ENCODE measurements at places on chromosomes 7 and 10. TPM values are rescaled to one million over a fixed set of nuclear protein-coding genes. Genes with fewer than 3 reads are reported as not detected.

The TACC2 gene
- 5.0 TPM for total RNA-seq

The KCND2 gene
- total RNA-seq = 9.4 TPM

The GNAT3 gene
- not detected for total RNA-seq

DNA sequence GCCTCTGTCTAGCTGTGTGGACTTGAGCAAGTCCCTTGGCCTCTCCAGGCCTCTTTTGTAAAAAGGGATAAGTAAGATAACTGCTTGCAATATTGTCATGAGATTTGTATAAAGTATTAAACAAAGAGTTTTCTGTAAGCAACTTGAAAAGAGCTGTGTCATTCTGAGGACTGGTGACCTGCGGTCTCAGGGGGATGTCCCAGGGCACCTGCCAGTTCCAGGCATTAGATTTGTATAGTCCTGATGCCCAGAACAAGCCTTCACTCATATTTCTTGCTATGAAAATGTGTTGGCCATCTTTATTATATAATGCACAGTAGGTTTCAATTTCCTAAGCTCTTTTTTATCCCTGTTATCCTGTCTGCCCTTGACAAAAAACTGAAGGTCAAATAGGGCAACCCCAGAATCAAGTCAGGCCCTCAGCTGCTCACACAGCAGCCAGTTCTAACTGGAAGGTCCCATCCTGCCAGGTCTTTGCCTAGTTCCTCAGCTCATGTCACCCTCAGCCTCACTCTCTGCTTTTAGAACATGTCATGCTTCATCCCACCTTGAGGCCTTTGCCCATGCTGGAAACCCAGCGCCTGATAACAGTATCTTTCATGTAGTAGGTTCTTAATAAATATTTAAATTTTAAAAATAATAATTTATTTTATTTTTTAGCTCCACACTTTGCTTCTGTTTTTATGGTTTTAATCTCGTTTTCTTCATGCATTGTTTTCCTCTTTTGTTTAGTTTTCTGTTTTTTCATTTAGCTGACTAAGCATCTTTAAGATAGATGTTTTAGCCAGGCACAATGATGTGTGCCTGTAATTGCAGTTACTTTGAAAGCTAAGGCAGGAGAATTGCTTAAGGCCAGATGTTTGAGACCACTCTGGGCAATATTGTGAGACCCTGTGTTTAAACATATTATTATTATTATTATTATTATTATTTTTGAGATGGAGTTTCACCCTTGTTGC lies 87.5 kb upstream of the ZNF92 start:
- no peak for DNase-seq
- H3K4me1 ChIP-seq = no peaks in the 10 kb centered on the region
- no peak overlapping the region for H3K4me3 ChIP-seq

GRCh38 chr7:132475669-132476116 lies 100.6 kb downstream of the PLXNA4 start:
- DNase-seq = no peak
- no peaks in the 10 kb centered on the region for H3K27me3 ChIP-seq

DNA sequence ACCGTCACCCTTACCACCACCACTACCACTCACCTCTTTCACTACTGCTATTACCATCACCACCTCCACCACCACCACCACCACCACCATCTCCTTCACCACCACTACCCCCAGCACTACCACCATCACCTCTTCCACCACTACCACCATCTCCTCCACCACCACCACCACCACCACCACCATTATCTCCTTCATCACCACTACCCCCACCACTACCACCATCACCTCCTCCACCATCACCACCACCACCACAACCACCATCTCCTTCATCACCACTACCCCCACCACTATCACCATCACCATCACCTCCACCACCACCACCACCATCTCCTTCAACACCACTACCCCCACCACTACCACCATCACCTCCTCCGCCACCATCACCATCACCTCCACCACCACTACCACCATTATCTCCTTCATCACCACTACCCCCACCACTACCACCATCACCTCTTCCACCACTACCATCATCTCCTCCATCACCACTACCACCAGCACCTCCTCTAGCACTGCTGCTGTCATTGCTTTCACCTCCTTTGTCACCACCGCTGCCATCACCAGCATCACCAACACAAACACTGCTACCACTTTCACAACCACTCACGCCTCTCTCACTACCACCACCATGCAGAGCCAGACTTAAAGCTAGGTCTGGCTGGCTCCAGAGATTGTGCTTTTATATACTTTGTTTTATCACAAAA lies 109.3 kb downstream of the ICA1 start:
- no peak overlapping the region for H3K4me3 ChIP-seq
- peak; percentile 13 for DNase-seq
- no peak overlapping the region for H3K27ac ChIP-seq
- no peaks in the 10 kb centered on the region for H3K4me1 ChIP-seq

- H3K27ac ChIP-seq = no peak overlapping the region
- DNase-seq = no peak
- no peaks in the 10 kb centered on the region for H3K27me3 ChIP-seq
- H3K4me3 ChIP-seq = no peak overlapping the region
- H3K36me3 ChIP-seq = no peaks in the 10 kb centered on the region
Measured at GRCh38 chr7:124785994-124786393, 20.4 kb upstream of the GPR37 start.

DNA sequence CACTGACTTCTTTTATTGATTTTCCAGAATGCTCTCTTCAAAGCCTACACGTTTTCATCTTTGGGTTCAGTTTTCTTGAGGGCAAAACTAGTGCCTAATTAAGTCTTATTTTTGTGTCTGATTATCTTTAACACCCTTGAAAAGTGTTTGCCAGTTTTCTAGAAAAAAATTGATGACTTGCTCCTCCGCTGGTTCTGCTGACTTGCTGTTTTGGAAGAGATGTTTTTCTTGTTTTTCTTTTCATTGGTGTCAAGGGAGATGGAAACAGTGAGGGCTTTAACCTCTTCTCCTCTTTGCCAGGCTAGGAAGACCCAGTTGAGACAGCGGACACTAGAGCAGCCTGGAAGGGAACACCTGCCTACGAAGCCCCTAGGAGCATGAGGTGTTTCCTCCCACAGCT lies 123.7 kb upstream of the EEPD1 start:
- H3K27me3 ChIP-seq = peaks cover 7% of the 10 kb centered on the region
- H3K4me1 ChIP-seq = peaks cover 9% of the 10 kb centered on the region
- H3K27ac ChIP-seq = no peak overlapping the region

GRCh38 chr7:94344826-94345225 lies 49.9 kb upstream of the COL1A2 start:
- H3K27ac ChIP-seq = peak overlapping the region; percentile 47
- no peak overlapping the region for H3K4me3 ChIP-seq
- DNase-seq = no peak
- H3K27me3 ChIP-seq = no peaks in the 10 kb centered on the region
- H3K36me3 ChIP-seq = no peaks in the 10 kb centered on the region

DNA sequence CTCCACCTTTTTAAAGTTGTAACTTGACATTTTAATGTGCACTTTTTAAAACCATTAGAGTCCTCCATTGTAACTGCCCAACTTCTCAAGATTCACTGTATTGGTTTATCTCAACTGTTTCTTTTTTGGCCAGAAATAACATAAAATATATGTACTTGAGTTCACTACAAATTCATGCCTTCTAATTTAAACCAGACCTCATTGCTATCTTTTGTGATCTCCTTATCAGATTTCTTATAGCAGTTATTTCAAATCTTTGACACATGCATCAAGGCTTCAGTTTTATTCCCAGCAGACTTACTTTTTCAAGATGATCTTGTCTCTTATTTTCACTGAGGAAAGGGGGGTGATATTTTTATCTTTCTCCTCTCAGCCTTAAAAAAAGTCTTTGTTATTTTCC lies 154.3 kb downstream of the PHF14 start:
- H3K27ac ChIP-seq = no peak overlapping the region
- H3K36me3 ChIP-seq = no peaks in the 10 kb centered on the region

DNA sequence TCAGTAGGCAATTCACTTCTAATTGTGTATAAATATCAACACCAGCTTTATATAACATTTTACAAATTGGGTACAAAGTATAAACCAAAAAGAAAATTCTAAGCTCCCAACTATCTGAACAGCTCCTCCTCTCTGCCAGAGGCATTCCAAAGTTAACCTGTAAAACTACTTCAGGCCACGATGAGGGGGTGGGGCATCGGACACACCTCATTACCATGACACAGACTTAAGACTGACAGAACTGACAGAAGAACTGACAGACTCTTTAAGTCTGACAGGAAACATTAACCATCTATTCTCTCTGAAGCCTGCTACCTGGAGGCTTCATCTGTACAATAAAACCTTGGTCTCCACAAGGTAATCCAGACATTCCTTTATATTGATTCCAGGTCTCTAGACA lies 12.3 kb downstream of the ESYT2 start:
- no peaks in the 10 kb centered on the region for H3K27me3 ChIP-seq
- no peak for DNase-seq
- H3K4me3 ChIP-seq = no peak overlapping the region
- peaks cover 77% of the 10 kb centered on the region for H3K4me1 ChIP-seq
- peak overlapping the region; percentile 97 for H3K27ac ChIP-seq

DNA sequence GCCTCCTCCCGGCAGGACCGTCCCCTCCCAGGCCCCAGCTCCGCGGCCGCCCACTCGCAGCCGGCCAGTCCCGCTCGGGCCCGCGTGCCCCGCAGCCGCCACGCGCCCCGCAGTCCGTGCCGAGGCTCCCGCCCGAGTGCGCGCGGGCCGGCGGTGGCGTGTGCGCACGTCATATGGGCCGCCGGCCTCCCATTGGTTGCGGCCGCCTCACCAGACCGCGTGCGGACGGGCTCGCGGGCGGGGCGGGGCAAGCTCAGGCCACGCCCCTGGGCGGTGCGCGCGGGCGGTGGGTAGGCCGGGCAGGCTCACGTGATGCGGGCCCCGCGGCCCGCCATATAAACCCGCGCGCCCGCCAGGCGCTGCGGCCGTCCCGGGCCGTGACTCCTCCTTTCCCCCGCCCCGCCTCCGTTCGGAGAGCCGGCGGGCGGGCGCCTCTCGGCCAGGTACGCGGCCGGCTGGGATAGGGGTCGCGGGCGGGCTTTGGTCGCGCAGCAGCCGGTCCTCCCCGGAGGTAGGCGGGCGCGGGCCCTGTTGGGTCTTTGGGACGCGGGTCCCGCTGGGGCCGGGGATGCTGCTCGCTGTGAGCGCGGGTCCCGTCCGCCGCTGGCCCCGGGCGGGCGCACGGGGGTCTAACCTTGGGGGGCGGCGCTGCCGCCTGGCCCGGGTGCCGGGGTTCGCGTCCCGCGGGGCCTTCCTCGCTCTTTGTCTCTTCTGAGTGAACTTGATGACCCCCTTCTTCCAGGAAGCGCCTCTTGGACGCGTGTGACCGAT lies at the start of gene INSIG1:
Gene INSIG1 (plus strand): TSS at position 362 of the 771 bp plus-strand sequence. CDS start 408 bp downstream, at position 770.
- H3K4me3 ChIP-seq = peak within 1 kb of the TSS; percentile 84
- peak within 1 kb of the TSS; percentile 93 for H3K27ac ChIP-seq
- peaks cover 20% of the 10 kb centered on the region for H3K36me3 ChIP-seq
- DNase-seq = peak; percentile 100

- no peaks in the 10 kb centered on the region for H3K4me1 ChIP-seq
- H3K4me3 ChIP-seq = no peak overlapping the region
- no peaks in the 10 kb centered on the region for H3K27me3 ChIP-seq
- no peaks in the 10 kb centered on the region for H3K36me3 ChIP-seq
- DNase-seq = no peak
- H3K27ac ChIP-seq = no peak overlapping the region
Measured at GRCh38 chr10:7507887-7508726, 97.3 kb upstream of the SFMBT2 start.

DNA sequence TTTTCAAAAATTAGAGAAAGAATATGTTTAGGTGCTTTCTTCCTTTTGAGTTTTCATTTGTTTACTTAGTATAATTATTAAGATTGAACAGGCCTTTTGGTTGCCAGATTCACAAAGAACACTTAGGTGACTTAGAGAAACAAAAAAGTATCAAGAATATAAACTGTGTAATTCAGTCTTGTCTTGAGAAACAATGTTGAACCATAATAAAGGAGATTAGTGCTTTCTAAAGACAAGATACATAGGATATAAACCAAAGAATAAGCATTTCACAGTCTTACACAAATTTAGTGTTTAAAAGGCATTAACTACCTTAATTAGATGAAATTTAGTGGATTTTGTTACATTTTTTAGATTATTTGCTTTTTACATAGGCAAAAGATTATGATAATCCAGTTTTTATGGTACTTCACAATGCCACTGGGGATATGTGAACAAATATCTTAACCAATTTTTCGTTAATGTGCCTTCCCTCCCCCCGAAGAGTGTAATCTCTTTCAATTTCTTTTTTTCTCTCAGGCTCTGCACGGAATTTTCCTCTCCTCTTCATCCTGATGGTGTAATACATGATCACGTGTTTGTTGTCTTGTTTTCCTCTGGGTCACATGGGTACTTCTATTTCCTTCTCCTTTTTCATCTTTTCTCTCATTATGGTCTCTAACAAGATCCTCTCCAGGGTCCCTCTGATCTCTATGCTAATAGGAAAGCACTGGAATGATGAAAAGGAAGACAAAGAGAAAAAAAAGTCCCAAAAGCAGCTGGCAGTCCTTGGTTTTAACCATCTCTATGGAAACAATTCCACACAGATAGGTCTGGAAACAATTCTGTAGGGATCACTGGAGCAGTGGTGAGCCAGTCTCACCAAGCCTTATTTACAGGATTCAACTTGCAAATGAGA lies 3.7 kb upstream of the HNRNPH3 start:
- peak overlapping the region; percentile 61 for H3K4me3 ChIP-seq
- DNase-seq = peak; percentile 82
- H3K4me1 ChIP-seq = peaks cover 33% of the 10 kb centered on the region

GRCh38 chr10:87782721-87783120 lies 35.3 kb downstream of the ATAD1 start:
- no peak overlapping the region for H3K4me3 ChIP-seq
- H3K27me3 ChIP-seq = no peaks in the 10 kb centered on the region
- H3K4me1 ChIP-seq = no peaks in the 10 kb centered on the region
- DNase-seq = no peak
- peaks cover 17% of the 10 kb centered on the region for H3K36me3 ChIP-seq
- no peak overlapping the region for H3K27ac ChIP-seq

DNA sequence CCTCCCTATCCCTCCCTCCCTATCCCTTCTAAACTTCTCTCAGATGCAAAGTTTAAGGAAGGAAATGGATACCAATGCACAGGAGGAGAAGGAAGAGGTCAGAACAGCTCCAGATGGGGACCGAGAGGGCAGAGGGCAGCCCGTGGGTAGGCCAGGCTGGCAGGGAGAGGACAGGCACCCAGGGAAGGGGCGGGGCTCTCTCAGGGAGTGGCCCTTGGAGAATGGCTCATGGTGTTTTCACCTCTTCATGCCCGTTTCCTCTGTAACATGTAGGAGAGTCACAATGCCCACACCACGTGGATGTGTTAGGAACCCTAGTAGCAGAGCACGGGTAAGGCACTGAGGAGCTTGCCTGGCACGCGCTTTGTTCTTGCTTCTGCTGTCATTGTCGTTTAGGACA lies 264.5 kb downstream of the CELF2 start:
- no peaks in the 10 kb centered on the region for H3K36me3 ChIP-seq
- H3K27ac ChIP-seq = no peak overlapping the region
- DNase-seq = no peak
- no peaks in the 10 kb centered on the region for H3K4me1 ChIP-seq

All from osteoblast (primary cell).